ENCODE measurements at places on chromosomes 7 and 10. TPM values are rescaled to one million over a fixed set of nuclear protein-coding genes. Genes with fewer than 3 reads are reported as not detected.

Gene CALML3
- not detected for total RNA-seq

Gene GPR15LG
- total RNA-seq: not detected

Gene PLPP4
- total RNA-seq: 0.27 TPM

Gene ANKRD61
- total RNA-seq: not detected

Gene WDR86
- not detected for total RNA-seq

Gene AMPH
- 6.7 TPM for total RNA-seq

Gene SPDYE6
- not detected for total RNA-seq

Gene TYSND1
- total RNA-seq: 5.2 TPM

Gene CYP2C18
- total RNA-seq: not detected

Gene OR2A1
- total RNA-seq: 0.19 TPM

Gene UNCX
- not detected for total RNA-seq

Gene EBLN1
- total RNA-seq: not detected

Gene MET
- total RNA-seq: 9.2 TPM

Gene ABCB1
- 5.0 TPM for total RNA-seq

Gene NKX1-2
- total RNA-seq: not detected

DNA sequence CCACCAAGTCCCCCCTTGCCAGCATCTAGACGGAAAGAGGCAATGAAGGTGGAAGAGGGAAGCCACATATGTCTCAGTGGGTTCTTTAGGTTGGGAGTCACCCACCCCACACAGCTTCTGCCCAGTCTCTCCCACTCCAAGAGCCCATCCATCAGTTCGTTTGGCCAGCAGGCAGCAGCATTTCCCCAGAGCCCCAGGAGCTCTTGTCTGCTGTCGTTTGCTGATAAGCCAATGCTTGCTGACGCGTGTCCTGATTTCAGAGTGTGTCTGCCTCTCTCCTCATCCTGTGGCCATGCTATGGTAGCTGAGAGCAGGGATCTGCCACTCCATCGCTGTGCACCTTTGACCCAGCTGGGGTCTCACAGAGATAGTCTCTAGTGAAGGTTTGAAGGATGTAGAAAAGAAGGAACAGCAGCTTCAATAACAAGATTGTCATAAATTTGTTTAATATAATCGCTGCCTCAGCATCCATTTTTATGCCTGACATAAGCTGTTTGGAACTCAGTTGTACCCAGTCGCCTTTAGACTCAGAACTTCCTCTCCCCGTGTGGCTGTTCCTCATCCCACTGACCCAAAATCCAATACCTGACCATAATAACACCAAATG lies 39.4 kb upstream of the GDF10 start:
- DNase-seq: no peak

GRCh38 chr7:136142583-136142982 lies 165.4 kb upstream of the MTPN start:
- DNase-seq: no peak

GRCh38 chr10:13457958-13458686 lies 70.7 kb downstream of the BEND7 start:
- DNase-seq: no peak

GRCh38 chr7:84200859-84201258 lies 6.3 kb upstream of the SEMA3A start:
- DNase-seq: no peak

- DNase-seq: no peak
Measured at GRCh38 chr10:29619241-29619669, 15.5 kb downstream of the SVIL start.

GRCh38 chr10:31961277-31962074 lies 32.8 kb upstream of the ARHGAP12 start:
- DNase-seq: no peak

- DNase-seq: no peak
Measured at GRCh38 chr7:3559278-3559677, 258.2 kb downstream of the SDK1 start.

GRCh38 chr10:22962817-22963216 lies 35.0 kb downstream of the ARMC3 start:
- DNase-seq: no peak

GRCh38 chr10:100567249-100567648 lies 31.5 kb downstream of the HIF1AN start:
- no peak for DNase-seq

GRCh38 chr10:132656283-132657126 lies 118.9 kb downstream of the INPP5A start:
- peak; percentile 65 for DNase-seq

- no peak for DNase-seq
Measured at GRCh38 chr10:112956631-112957350, 6.7 kb downstream of the TCF7L2 start.

GRCh38 chr7:47192978-47193377 lies 388.9 kb downstream of the TNS3 start:
- DNase-seq: no peak

GRCh38 chr10:12660812-12661211 lies 311.5 kb downstream of the CAMK1D start:
- no peak for DNase-seq

GRCh38 chr7:35728412-35729060 lies 33.6 kb upstream of the HERPUD2 start:
- no peak for DNase-seq

DNA sequence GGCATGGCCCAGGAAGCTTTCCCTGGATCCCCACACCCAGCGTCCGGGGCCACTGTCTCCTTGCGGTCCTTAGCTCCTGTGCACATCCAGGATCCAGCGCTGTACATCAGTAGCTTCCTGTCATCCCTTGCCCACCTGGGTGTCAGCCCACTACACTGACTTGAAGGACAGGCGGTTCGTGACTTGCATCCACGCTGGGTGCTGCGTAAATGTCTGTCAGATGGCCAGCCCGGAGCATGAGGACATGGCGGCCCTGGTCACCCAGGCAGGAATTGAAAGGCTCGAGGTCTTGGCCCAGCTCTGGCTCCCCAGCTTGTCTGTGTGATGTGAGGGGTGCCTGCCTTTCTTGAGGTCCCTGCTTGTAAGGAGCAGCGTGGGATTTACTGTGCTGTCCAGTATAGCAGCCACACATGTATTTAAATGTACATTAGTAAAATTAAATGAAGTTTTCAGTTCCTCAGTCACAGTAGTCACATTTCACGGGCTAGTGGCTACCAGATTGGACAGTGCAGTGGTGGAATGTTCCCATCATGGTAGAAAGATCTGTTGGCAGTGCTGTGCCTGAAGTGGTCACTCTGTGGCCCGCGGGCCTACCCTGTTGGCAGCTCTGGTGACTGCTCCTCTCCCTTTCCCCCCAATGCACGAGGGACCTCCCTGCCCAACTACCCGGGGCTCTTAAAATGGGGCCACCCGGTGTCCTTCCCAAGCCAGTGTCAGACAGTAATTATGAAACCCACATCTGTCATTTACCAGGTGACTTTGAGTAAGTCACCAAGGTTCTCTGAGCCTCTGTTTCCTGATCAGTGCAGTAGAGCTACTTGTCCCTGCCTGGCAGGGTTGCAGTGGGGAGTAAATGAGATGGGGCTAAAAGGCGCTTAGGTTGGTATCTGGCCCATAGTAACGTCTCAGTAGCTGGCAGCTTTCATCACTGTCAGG lies 97.8 kb upstream of the PPIF start:
- no peak for DNase-seq

- no peak for DNase-seq
Measured at GRCh38 chr7:304574-305409, 14.8 kb downstream of the FOXL3 start.

DNA sequence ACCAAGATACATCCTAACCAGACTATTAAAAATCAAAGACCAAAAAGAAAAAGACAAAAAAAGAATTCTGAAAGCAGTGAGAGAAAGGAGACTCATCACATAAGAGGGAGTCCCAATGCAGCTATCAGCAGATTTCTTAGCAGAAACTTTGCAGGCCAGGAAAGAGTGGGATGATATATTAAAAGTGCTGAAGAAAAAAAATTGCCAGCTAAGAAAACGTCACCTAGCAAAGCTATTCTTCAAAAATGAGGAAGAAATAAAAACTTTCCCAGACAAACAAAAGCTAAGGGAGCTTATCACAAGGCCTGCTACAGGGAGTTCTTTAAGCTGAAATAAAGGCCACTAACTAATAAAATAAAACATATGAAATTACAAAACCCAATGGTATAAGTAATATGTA lies 40.5 kb upstream of the CDK6 start:
- DNase-seq: no peak

GRCh38 chr7:42057331-42057730 lies 179.7 kb downstream of the GLI3 start:
- DNase-seq: no peak

DNA sequence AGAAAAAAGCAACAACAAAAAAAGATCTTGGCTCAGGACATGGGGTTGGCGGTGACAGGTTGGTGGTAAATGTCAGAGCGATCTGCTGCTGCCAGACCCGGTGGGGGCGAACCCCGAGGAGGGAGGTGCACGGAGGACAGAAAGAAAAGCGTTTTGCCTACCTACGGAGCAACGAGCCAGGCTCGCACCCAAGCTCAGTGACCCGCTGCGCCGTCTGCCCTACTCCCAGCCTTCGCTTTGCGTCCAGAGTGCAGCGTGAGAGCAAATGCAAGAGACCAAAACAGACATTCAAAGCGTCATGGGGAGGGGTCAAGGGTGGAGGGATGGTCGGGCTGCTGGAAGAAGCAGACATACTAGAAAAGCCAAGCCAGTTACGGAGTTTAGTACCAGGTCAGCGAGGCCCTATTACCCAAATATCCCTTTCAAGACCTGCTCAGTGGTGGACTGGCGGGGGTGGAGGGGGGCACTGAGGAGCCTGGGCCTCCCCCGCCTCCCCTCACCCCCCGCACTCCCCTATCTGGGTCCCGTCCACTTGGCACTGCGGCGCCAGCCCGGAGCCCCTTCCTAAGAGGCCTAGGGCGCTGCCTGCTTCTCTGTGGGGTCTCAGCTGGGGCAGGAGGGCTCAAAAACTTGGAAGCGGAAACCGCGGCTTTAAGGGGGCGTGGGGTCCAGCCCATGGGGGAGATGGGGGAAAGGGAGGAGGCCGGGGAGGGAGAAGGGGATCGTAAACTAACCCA lies 66.9 kb downstream of the SLC29A4 start:
- DNase-seq: no peak

GRCh38 chr7:561631-562373 lies 42.2 kb upstream of the PDGFA start:
- DNase-seq: no peak

- DNase-seq: peak; percentile 71
Measured at GRCh38 chr7:124033095-124033806, 384 bp upstream of the TMEM229A start.

DNA sequence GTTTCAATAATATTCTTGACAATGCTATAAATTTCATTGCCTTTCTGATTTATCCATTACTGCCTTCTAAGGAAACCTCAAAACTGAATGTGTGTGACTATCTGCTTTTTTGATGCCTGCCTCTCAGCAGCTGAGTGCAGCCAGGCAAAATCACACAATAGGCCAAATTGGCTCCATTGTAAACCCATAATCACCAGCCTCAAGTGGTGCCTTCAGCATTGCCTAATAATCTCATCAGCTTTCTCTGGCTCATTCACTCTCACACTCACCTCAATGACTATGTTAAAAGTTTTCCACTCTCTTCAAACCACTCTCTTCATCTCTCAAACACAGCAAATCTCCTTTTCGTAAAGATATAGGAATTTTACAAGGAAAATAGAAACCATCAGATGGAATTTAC lies 182.5 kb upstream of the COL1A2 start:
- no peak for DNase-seq

DNA sequence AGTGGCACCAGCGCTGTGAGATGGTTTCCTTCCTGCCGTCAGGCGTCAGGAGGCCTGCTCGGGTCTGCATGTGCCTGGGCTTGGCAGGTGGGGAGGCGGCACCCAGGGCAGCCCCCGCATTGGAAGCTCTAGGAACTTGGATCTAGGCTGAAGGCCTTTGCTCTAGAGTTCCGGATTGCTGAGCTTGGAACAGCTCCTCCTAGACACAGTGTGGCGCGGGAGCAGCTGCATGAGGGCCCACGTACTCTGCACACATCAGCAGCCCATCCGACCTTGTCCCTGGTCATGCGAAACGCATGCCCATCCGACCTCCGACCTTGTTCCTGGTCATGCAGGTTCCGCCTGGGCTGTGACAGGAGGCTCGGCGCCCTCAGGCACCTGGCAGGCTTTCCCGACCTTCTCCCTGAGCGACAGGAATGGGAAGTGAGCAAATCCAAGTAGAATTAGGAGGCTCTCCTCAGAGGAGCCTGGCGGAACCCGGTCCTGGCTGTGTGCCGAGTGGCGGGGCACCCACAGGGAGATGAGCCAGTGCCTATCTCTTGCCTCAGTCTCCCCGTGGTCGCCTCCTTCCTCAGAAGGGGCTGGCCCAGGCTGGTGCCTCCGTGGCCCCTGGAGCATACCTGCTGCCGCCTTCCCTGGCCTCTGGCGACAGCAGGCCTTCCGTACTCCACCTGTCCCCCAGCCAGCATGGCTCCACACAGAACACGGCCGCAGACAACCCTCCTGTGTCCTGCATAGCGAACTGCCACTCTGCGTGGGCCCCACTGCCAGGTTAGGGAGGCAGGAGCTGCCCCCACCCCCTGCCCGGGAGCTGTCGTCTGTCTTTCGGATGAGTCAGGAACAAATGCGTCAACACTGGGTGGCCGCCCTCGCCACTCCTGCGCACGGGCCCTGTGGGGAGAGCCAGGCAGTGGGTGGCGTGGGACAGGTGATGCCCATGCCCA lies 12.0 kb downstream of the GET4 start:
- DNase-seq: no peak

GRCh38 chr7:52764492-52765169 lies 270.8 kb upstream of the POM121L12 start:
- DNase-seq: no peak

DNA sequence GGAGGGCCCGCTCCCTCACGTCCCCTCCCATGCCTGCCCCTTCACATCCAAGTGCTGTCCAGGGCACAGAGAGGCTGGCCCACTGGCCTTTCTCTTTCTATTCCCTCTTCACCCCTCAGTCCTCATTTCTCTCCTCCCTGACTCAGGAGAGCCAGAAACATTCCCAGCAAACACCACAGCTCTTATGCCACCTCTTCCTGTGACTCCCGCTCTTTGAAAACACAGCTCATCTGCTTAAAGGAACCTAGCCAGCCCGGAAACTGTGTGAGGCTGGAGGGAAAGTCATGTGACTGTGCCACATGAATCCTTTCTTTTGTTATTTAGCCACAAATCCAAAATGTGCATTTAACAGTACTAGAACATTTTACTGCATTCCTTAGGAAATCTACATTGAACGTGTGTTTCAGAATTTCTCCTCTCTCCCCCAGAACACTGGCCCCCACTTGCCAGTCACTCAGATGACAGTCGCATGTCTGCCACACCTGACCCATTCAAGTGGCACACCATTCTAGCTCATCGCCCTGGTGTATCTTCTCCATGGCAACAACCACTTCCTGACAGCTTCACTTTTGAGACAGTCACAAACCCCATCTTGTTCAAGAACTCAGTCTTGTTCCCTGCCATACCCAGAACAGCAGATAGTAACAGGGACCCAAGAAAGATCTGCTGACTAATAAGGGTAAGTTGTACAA lies 42.8 kb downstream of the GRB10 start:
- peak; percentile 64 for DNase-seq

DNA sequence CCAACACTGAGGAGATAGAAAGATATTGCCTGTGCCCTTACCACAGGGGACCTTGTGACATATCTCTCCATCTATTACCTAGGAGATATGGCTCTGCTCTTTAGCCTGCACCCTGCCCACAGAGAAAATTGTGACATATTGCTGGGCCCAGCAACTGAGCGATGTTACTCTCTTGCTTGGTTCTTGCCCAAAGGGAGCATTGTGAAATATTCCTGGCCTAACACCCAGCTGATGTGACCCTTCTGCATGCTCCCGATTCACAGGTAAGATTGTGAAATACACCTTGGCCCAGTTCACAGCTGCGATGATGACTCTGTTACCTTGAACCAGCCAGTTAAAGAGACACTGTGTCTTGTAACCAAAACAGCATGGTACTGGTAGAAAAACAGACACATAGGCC lies 37.2 kb upstream of the ZNF107 start:
- DNase-seq: no peak

- DNase-seq: no peak
Measured at GRCh38 chr7:53205006-53205405, 169.6 kb downstream of the POM121L12 start.

All from cardiac septum (tissue), 1 donor.